Activated CD8-positive, alpha-beta T cell treated with anti-CD3 and anti-CD28 coated beads, Interleukin-2, amount 10 ng/mL, durations not matched to agents 7 days and 5 days (primary cell): ENCODE measurements at places on chromosomes 1 and 21.
A peak's percentile ranks its signal among the peaks of the same experiment; 100 is the strongest.

DNA sequence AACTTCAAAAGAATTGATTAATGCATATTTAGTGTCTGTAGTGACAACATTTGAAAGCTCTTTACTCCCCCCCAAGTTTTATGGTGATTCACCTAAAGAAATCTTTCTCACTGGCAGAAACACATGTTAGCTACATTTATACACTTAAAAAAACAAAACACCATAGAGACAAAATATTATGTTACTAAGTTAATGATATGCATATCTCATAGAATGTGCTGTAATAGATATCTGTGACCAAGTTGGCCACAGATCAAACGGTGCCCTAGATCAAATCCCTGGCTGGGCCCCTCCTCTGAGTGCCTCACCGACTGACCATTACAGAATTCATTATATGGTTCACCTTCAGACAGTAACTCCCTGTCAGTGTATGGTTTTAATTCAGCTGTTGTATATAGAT is 322.1 kb upstream of the LYPLAL1 start:
- H3K4me1 ChIP-seq: no peaks in the 10 kb centered on the region
- H3K27me3 ChIP-seq: no peaks in the 10 kb centered on the region
- H3K4me3 ChIP-seq: no peak overlapping the region
- DNase-seq: no peak
- H3K27ac ChIP-seq: no peak overlapping the region

GRCh38 chr1:246404078-246404477 is 103.0 kb downstream of the SMYD3 start:
- no peak overlapping the region for H3K4me3 ChIP-seq
- no peak for DNase-seq
- H3K4me1 ChIP-seq: no peaks in the 10 kb centered on the region
- H3K27ac ChIP-seq: no peak overlapping the region
- H3K36me3 ChIP-seq: no peaks in the 10 kb centered on the region

DNA sequence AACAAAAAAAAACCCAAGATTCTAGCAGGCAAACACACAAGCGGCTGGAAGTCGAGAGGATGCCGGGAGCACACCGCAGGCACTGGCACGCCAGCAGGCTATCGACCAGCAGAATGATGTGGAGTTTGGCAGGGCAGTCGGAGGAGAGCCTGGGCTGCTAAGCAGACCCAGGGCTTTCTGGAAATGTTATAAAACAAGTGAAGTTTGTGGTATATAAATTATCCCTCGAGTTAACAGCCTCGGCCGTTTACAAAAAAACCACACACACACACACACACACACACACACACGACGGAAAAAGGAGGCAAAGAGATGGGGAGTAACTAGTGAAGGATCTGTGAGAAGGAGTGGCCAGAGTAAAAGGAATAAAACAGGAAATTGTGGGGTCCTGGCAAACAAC is 87.2 kb upstream of the IVNS1ABP start:
- peak overlapping the region; percentile 63 for H3K27ac ChIP-seq
- H3K4me3 ChIP-seq: peak overlapping the region; percentile 34
- H3K4me1 ChIP-seq: peaks cover 44% of the 10 kb centered on the region
- DNase-seq: no peak

- peaks cover 2% of the 10 kb centered on the region for H3K27me3 ChIP-seq
- H3K4me1 ChIP-seq: no peaks in the 10 kb centered on the region
Observed at GRCh38 chr1:230350208-230350921, 75.8 kb downstream of the PGBD5 start.

DNA sequence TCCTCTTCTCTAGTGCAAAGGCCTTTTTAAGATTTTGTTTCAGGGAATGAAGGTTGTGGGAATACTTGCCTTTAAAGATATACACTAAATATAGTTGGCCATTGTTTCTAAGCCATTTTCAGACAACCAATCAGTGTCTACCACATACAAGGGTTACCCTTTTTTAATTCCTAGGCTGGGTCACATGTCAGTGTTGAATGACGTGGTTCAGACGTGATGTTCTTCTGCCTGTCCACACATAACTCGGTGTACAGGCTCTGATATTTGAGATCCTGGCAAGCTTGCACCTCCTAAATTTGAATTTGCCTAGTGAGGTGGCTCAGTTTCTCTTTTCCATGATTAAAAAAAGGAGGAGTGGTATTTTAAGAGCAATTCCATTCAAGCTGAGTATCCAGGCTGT is 38.8 kb downstream of the DTL start:
- no peaks in the 10 kb centered on the region for H3K27me3 ChIP-seq
- H3K4me3 ChIP-seq: no peak overlapping the region
- no peaks in the 10 kb centered on the region for H3K4me1 ChIP-seq
- H3K27ac ChIP-seq: no peak overlapping the region

DNA sequence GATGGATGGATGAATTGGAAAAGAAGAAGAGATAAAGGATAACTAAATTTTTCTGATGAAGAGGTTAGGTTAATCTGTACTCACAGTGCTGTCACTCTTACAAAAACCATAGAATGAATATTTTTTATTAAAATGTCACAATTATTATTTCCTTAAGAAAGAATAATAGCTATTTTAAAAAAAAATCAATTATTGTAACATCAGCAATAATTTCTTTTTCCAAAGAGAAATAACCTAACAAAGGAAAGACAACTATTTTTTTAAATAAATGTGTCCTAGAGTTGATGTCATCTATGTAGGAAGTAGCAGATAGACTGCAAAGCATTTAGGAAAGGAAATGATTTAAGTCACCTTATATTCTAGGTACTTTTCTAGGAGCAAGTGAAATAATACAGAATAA is 33.6 kb upstream of the PLPPR4 start:
- no peaks in the 10 kb centered on the region for H3K4me1 ChIP-seq
- no peak for DNase-seq
- H3K36me3 ChIP-seq: no peaks in the 10 kb centered on the region
- H3K4me3 ChIP-seq: no peak overlapping the region
- H3K27ac ChIP-seq: no peak overlapping the region

DNA sequence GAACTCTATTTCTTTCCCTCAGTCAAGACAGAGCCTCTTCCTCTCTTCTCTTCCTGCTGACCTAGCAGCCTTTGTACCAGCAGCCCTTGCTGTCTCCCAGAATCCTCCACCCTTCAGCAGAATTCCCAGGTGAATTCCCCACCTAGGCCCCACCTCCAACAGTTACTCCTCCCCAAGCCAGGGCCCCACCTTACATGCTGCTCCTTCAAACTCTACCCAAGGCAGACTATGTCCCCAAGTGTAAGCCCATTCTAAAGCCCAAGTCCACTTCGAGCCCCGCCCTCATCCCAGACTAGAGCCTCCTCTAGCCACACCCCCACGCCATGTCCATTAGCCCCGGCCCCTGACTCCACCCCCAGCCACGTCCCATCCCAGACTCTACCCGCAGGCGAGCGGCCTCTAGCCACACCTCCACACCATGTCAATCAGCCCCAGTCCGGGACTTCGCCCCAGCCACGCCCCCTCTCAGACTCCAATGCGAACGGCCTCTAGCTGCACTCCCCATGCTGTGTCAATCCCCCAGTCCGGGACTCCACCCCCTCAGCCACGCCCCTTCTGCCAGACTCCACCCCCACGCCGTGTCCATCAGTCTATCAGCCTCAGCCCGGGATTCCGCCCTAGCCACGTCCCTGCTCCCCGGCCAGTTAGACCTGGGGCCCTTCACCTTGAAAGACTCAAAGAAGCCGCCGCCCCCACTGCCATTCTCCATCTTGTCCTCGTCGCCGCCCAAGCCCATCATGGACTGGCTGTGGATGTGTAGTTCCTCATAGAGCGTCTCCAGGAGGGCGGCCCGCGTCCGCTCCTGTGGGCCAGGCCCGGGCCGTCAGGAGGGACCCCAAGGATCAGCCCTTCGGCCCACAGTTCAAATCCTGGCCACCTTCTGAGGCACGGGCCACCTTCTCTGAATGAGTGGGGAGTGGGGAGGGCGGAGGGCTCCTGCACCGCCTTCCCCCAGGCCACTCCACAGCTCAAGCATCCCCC is 61.3 kb downstream of the RAP1GAP start:
- peaks cover 11% of the 10 kb centered on the region for H3K4me1 ChIP-seq
- H3K27ac ChIP-seq: no peak overlapping the region
- H3K36me3 ChIP-seq: no peaks in the 10 kb centered on the region
- peak overlapping the region; percentile 4 for H3K4me3 ChIP-seq
- DNase-seq: peak; percentile 55

DNA sequence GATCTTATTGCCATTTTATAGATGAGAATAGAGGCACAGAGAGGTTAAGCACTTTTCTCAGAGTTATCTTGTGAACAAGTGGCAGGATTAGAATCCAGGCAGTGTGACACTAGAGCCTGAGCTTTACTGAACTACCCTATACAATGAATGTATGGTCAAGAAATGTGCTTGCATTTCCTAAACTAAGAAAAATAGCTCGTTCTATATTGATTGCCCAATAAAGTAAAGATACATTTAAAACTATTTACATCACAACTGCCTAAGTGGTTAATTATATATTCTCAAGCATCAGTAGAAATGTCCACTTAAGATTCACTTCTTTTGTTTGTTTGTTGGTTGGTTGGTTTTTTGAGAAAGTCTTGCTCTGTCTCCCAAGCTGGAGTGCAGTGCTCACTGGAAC is 91.6 kb downstream of the ZFYVE9 start:
- DNase-seq: no peak
- no peaks in the 10 kb centered on the region for H3K4me1 ChIP-seq
- H3K4me3 ChIP-seq: no peak overlapping the region
- no peaks in the 10 kb centered on the region for H3K27me3 ChIP-seq
- no peak overlapping the region for H3K27ac ChIP-seq
- no peaks in the 10 kb centered on the region for H3K36me3 ChIP-seq

GRCh38 chr21:25689226-25689625 is 45.5 kb downstream of the ATP5PF start:
- H3K27me3 ChIP-seq: peaks cover 7% of the 10 kb centered on the region
- H3K36me3 ChIP-seq: no peaks in the 10 kb centered on the region

- H3K4me3 ChIP-seq: no peak overlapping the region
- H3K27me3 ChIP-seq: peaks cover 38% of the 10 kb centered on the region
- H3K4me1 ChIP-seq: peaks cover 15% of the 10 kb centered on the region
- DNase-seq: no peak
- H3K36me3 ChIP-seq: no peaks in the 10 kb centered on the region
Observed at GRCh38 chr1:186202271-186202764, 172.7 kb downstream of the TPR start.

GRCh38 chr1:166889776-166890175 is 13.7 kb upstream of the TADA1 start:
- H3K4me1 ChIP-seq: peaks cover 11% of the 10 kb centered on the region
- H3K27me3 ChIP-seq: peaks cover 47% of the 10 kb centered on the region
- H3K27ac ChIP-seq: no peak overlapping the region
- no peaks in the 10 kb centered on the region for H3K36me3 ChIP-seq
- DNase-seq: no peak
- no peak overlapping the region for H3K4me3 ChIP-seq

- H3K4me1 ChIP-seq: no peaks in the 10 kb centered on the region
- no peak for DNase-seq
- H3K27ac ChIP-seq: no peak overlapping the region
- no peaks in the 10 kb centered on the region for H3K36me3 ChIP-seq
- no peak overlapping the region for H3K4me3 ChIP-seq
- peaks cover under 1% of the 10 kb centered on the region for H3K27me3 ChIP-seq
Observed at GRCh38 chr1:88300752-88301263, 383.3 kb upstream of the PKN2 start.

DNA sequence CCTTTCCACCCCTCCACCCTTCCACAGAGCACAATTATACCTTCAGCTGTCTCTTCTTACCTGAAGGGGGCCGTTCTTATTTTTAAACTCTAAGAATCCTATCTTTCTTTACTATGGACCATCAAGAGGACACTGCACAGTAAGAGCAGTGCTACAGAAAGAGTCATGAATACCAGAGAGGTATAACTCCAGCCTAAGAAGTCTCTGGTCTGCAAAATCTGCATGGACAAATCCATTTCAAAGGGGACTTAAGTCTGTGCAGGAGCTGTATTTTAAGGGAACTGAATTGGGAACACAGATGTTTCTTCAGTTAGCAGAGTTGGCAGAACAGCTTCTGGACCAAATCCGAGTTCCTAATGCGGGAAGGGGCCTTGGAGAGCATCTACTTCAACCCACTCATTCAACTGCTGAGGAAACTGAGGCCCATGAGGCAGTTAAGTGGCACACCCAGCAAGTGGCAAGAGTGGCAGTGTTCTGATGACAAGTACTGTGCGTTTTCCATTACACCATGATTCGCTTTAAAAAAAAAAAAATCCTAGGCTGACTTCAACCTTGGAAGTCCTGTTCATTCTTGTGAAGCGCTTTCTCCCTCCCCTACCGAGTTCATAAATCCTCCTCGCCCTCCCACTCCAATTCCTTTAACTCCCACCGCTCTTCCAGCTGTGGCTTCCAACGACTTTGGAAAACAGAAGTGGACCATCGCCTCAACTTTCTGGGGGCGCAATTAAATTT is 1.8 kb downstream of the PLPP3 start:
- peak overlapping the region; percentile 67 for H3K4me3 ChIP-seq
- peaks cover 44% of the 10 kb centered on the region for H3K27me3 ChIP-seq
- H3K36me3 ChIP-seq: no peaks in the 10 kb centered on the region
- peaks cover 9% of the 10 kb centered on the region for H3K4me1 ChIP-seq

GRCh38 chr1:8325771-8326170 is 7.9 kb downstream of the SLC45A1 start:
- no peak overlapping the region for H3K4me3 ChIP-seq
- no peaks in the 10 kb centered on the region for H3K36me3 ChIP-seq
- H3K27me3 ChIP-seq: peaks cover 8% of the 10 kb centered on the region
- no peak overlapping the region for H3K27ac ChIP-seq
- DNase-seq: no peak
- peaks cover 6% of the 10 kb centered on the region for H3K4me1 ChIP-seq

GRCh38 chr1:12148160-12148957 is 18.4 kb upstream of the TNFRSF1B start:
- peak overlapping the region; percentile 95 for H3K27ac ChIP-seq
- peaks cover 95% of the 10 kb centered on the region for H3K4me1 ChIP-seq
- no peak overlapping the region for H3K4me3 ChIP-seq
- peaks cover 22% of the 10 kb centered on the region for H3K36me3 ChIP-seq

- peaks cover 44% of the 10 kb centered on the region for H3K4me1 ChIP-seq
- H3K27ac ChIP-seq: peak overlapping the region; percentile 33
- H3K4me3 ChIP-seq: no peak overlapping the region
- DNase-seq: no peak
Observed at GRCh38 chr1:32031578-32032274, 18.1 kb downstream of the KHDRBS1 start.

GRCh38 chr1:6198646-6199297 is 623 bp downstream of the RPL22 start:
- H3K4me1 ChIP-seq: peaks cover 41% of the 10 kb centered on the region
- peak overlapping the region; percentile 70 for H3K27ac ChIP-seq
- H3K27me3 ChIP-seq: no peaks in the 10 kb centered on the region
- H3K36me3 ChIP-seq: peaks cover 33% of the 10 kb centered on the region
- peak overlapping the region; percentile 82 for H3K4me3 ChIP-seq
